ENCODE measurements at places on chromosomes 6 and 20. TPM values are rescaled to one million over a fixed set of nuclear protein-coding genes. Genes with fewer than 3 reads are reported as not detected.

Gene PPIL6
- polyA plus RNA-seq, result 0.16 TPM

Gene FAM217A
- not detected for polyA plus RNA-seq

Gene F13A1
- polyA plus RNA-seq, result not detected

GRCh38 chr6:159324596-159324995 lies 155.4 kb downstream of the FNDC1 start:
- no peak for DNase-seq
